T-helper 1 cell (primary cell): ENCODE measurements at places on chromosomes 2 and 18.

DNA sequence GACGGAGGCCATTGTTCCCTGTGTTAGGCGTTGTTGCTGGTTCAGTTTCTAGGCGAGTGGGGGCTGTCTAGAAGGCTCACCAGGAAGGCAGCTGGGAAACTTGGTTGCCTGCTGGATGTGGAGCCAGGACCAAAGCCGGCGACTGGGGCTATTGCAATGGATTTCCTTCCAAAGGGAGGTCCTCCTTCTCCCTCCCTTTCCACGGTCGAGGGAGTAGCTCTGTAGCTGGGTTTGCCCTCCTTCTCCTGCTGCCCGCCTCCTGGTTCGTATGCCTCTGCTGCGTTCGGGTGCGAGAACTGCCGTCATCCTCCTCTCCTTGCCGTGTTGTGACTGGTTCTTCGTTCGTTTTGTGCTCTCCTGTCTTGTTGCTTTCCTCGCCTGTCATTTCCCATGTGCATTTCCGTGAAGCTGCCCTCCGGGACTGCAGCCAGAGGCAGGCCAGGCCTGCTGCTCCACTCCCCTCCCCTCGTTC lies 203.4 kb downstream of the NEDD4L start:
- no peak for DNase-seq

GRCh38 chr2:200068642-200069041 lies 113.3 kb downstream of the MAIP1 start:
- no peak for DNase-seq

GRCh38 chr18:11136241-11136640 lies 13.1 kb downstream of the PIEZO2 start:
- no peak for DNase-seq

GRCh38 chr2:134308474-134309385 lies 54.9 kb downstream of the MGAT5 start:
- no peak for DNase-seq

GRCh38 chr2:219183151-219183772 lies 5.2 kb downstream of the RETREG2 start:
- DNase-seq: no peak

DNA sequence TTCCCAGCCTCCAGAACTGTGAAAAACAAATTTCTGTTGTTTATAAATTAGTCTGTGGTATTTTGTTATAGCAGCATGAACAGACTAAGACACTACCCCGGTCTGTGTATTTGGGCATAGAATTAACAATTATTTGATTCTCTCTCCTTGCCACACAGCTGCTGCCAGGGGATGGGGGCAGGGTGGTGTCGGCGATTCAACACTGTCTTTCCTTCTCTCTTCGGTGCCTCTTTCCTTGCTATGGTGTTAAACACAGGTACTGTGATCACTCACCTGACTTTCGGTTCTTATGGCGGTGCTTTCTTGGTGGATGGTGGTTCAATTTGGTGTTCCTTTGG lies 50.8 kb upstream of the CTAGE1 start:
- no peak for DNase-seq

DNA sequence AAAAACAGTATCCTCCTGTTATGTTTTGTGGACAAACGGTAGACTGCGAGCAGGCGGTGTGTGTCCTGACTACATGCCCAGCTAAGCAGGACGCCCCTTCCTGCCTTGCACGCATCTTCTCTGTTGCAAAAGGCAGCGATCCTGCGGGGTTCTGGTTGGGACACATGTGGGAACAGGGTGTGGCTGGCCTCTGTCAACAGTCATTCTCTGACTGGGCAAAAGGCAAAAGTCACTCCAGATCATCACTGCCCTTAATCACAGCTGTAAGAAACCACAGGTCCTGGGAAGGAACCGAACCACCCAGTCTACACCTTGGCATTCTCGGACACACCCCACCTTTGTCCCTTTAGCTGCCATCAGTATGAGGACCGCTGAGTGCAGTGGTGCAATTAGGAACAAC lies 44.3 kb upstream of the TMEM87B start:
- no peak for DNase-seq

- no peak for DNase-seq
Observed at GRCh38 chr2:225582355-225583116, 183.0 kb downstream of the NYAP2 start.

DNA sequence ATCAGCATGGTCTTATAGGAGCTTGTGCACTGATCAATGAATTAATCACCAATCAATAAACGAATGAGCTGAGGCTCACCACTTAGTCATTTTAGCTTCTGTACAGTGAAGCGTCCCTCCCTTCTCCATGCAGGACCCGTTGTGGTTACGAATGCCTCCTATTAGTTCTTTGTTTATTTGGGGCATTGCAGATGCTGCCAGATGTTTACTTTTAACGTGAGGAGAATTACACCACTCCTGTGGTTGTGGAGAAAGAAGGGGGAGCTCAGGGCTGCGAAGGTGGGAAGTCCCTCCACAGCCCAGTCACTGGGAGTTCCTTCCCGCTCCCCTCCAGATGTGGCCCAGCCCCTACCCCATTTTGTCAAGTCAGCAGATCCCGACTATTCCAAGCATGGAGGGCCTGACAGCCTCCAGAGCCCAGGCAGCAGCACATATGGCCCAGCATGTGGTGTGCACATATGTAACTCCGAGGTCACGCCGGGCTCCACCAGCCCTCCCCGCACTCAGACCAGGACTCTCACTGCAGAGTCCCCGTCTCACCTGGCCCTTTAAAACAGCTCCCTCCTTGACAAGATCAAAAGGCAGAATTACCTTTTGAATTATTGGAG lies 20.9 kb downstream of the PKDCC start:
- DNase-seq: no peak

- no peak for DNase-seq
Observed at GRCh38 chr2:101770726-101771125, 73.2 kb downstream of the MAP4K4 start.

GRCh38 chr2:29123617-29124349 lies 8.6 kb downstream of the CLIP4 start:
- DNase-seq: no peak

- DNase-seq: no peak
Observed at GRCh38 chr2:137207030-137207429, 441.7 kb downstream of the THSD7B start.

GRCh38 chr2:30717081-30717650 lies 90.1 kb downstream of the CAPN13 start:
- DNase-seq: no peak

DNA sequence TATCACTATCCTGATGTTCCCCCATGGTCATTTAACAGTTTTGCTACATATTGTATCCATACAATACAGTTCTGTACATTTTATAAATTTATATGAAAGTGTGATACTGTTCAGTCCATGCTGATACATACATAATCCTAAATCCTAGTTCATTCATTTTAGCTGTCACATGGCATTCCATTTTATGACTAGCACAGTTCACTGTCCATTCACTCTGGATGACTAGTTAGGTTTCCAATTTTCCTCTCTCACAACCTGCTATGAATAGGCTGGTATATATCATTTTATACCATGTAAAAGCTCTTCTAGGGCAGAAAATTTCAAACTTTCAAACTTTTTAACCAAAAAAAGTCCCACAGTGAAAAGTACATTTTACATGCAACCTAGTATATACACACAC lies 15.2 kb downstream of the SMAD2 start:
- no peak for DNase-seq

DNA sequence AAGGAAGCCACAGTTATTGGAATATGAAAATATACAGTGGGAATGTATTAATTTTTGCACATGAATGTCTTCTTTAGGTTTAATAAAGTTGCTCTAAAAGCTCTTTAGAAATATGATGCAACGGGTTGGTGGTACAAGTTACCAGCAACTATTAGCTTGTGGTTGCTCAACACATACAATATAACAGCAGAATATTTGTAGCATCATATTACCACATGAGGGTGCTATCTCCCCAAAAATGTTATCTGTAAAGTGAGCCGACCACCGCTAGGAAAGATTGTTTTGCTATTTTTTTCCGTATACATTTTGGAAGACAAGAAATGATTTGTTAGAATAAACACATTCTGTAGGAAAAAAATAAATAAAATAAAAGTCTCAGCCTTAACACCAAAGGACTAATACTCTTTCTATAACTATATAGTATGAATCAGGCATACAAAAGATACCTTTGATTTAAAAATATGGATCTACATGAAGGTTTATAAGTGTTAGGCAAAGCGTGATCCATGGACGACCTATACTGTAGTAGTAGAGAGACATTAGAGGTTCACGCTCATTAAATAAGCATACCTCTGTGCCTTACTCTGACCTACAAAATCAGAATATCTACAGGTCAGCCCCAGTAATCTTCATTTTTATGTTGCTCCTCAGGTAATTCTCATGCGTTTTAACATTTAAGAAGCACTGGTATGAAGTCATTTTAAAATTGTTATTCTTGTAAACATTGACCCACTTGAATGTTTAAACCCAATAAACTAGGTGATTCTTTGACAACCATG lies 1110.6 kb upstream of the ACVR2A start:
- no peak for DNase-seq

DNA sequence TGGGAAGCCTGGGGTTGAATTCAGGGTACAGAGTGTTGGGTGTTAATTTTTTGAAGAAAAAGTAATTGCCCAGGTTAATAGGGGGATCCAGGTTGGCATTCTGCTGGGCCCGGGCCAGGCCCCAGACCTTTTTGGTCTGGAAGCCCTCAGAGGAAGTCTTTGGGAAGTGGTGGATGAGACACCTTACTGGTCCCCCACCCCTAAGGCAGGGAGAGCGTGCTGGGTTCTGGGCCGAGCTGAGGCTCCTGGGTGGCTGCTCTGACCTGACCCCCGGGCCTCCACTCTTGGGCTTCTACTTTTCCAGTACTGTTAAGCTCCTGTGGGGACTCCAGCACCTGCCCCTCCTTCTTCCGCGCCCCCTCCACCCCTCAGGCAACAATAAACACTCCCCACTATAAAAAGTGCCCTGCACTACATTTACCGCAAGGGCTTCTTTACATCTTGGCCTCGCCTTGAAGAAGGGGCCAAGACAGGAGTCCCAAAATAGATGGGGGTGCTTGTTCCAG lies 753 bp upstream of the HOXD3 start:
- DNase-seq: no peak

DNA sequence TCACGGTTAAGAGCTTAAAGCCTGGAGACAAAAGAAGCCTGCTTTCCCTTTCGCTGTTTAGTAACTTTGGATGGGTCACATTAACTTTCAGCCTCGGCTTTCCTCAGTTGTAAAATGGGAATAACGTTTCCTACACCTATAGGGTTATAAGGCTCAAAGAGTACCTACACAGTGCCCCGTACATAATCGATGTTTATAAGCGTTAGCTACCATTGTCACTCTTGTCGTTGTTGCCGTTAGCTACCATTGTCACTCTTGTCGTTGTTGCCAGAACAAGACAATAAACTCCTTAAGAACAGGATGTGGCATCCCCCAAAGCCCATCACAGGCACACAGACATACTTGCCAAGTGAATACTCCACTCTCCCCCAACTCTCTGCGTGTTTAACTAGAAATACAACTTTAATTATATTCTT lies 901 bp upstream of the MFSD6 start:
- peak; percentile 6 for DNase-seq

DNA sequence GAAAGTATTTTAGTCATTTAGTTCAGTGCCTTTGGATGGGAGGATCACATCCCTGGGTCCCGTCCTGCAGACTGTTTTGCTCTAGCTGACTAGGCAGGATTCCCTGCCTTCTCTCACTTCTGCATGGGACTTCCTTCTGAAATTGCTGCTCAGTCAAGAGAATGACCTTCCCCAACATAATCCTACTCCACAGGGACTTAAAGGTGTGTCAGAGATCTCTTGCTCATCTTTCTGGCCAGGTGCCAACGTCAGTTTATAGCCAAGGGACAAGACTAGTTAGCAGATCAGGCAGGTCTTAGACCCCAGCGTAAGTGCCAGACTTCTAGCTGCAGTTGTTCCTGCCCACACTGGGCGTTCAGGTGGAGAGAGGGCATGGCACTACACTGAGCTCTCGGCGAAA lies 9.5 kb upstream of the IL1B start:
- no peak for DNase-seq

- no peak for DNase-seq
Observed at GRCh38 chr2:119536211-119536610, 8.0 kb upstream of the CFAP221 start.

- DNase-seq: no peak
Observed at GRCh38 chr2:160826496-160826895, 332.9 kb upstream of the RBMS1 start.

GRCh38 chr2:143841935-143842334 lies 678.0 kb downstream of the ZEB2 start:
- no peak for DNase-seq

DNA sequence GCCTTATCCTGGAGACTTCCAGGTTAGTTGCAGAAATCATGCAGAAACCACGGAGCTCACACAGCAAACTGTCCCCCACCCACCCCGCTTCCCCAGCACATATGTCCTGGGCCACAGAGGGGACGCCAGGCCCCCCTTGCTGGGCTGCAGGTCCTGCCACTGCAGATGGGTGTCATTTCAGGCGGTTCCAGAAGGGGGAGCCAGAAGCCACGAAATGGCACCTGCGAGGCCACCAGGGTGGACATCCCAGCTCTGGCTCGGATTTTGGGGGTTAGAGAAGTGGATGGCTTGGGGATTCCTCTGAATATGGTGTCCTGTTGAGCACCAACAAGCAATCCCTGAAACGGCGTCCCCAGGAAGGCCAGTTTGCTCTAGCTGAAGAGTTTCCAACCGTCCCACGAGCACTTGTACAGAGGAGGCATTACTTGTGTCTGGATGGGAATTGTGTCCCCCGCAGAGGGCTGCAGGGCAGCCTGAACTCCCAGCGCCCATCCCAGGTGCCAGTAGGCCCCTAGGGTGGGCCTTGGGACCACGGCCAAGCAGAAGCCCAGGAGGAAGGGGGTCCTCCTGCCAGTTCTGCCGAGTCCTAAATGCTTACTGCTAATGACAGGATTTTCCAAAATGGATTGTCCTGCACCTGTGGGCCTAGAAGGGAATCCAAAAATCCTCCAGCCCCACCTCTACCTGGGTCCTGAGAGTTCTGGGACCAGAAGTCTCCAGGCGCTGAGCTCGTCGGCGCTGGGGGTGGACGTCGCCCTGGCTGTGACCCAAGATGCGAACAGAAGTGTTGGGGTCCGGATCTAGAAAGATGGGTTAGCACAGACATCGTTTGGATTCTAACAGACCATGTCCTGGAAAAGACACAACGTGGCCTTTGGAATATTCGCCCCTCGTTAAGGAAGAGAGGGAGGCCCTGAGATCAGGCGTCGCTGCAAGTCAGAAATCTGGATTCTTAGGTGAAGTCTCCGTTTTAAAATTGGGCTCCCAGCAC lies 14.6 kb upstream of the NFATC1 start:
- DNase-seq: no peak

DNA sequence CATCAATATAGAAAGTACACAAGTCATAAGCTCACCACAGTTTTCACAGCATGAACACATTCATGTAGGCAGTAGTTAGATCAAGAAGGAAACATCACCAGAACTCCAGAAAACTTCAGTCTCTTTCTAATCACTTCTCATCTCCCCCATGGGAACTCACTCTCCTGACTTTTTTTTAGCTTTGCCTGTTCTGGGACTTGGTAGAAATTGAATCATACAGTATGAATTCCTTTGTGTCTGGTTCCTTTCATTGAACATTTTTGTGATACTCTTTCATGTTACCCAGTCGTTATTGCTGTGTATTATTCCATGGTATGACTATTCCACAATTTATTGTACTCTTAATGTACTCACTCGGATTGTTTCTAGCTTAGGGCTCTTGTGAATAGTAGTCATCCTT lies 160.2 kb downstream of the TAF4B start:
- no peak for DNase-seq

- DNase-seq: no peak
Observed at GRCh38 chr2:160906878-160907277, 253.3 kb upstream of the TANK start.

- no peak for DNase-seq
Observed at GRCh38 chr18:71849407-71849806, 694.7 kb downstream of the CBLN2 start.

- DNase-seq: no peak
Observed at GRCh38 chr2:165624470-165624800, 154.9 kb downstream of the CSRNP3 start.

- DNase-seq: no peak
Observed at GRCh38 chr2:152441961-152442360, 107.0 kb downstream of the FMNL2 start.
